ENCODE measurements at places on chromosomes 1 and 21.

DNA sequence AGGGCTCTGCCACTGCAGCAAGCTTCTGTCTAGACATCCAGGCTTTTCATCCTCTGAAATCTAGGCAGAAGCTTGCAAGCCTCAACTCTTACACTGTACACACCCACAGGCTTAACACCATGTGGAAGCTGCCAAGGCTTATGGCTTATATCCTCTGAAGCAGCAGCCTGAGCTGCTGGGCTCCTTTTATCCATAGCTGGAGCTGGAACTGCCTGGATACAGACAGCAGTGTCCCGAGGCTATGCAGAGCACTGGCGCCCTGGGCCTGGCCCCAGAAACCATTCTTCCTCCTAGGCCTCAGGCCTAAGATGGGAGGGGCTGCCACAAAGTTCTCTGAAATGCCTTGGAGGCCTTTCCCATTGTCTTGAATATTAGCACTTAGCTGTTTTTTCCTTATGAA lies 19.3 kb upstream of the POGK start:
- no peak for DNase-seq

DNA sequence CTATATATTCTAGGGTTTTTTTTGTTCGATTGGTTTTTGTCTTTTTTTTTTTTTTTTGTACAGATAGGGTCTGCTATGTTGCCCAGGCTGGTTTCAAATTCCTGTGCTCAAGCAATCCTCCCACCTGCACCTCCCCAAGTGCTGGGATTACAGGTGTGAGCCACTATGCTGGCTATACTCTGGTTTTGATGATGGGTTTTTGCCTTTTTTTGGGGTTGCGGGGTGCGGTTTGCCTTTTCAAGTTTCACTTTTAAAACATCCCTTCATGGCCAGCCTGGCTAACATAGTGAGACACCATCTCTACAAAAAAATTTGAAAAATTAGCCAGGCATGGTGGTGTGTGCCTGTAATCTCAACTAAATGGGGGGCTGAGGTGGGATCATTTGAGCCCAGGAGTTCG lies 10.0 kb downstream of the KDM5B start:
- no peak for DNase-seq

DNA sequence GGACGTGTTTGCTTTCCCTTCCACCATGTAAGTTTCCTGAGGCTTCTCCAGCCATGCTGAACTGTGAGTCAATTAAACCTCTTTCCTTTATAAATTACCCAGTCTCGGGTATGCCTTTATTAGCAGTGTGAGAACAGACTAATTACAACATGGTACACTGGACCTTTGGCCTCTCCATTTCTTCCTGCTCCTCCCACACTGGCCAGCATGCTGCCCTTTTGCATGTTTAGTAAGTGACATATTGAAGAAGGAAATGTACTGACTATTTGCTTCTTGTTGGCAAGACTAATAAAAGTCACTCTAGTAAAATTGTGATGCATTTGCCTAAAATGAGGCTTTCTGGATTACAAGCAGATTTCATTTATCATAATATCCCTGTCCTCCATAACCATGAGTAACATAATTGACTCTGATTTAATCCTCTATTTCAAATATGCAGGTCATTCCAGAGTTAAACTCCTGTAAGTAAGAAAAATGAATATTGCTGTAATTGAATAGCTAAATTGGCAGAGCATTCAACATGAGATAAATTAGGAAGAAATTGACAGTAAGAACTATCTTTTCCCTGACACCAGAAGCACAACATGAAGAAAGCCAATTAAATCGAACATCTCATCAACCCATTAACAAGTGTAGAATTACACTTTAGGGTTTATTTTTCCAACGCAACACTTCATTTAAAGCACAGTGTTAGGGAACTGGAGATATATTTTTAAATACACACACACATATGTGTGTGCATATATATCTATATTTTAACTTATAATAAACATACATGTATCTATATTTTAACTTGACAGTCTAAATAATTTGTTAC lies 427.8 kb upstream of the ZP4 start:
- DNase-seq, result no peak

DNA sequence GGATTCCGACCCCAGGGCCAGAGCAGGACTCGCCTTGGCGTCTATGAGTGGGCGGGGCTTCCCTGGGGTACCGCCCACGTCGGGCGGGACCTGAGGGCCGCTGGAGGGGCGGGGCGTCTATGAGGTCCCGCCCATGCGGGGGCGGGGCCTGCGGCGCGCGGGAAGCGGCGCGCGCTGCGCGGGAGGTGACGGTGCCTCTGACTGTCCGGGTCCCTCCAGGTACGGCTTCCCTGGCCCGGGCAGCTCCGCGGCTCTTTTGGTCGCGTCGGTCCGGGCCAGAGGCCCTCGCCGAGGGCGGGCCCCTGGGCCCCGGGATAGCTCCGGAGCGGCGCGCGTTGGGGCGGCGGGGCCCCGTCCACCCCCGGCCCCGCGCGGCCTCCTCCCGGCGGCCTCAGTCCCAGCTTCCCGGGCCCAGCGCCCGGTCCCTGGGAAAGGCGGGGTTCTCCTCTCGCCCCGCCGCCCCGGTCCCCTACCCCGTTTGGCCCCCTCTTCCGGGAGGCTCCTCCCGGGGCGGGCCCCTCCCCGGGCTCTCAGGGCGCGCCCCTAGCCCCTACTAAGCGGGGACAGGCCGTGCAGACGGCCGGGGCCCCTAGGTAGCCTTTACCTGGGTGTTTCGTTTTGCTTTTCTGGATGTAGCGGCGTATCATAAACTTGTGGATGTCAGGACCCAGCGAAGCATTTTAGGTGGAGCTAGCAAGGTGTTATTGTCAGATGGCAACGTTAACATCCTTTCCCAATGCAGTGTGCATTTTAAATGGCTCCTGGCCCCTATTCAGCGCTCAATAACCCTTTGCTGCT lies at the start of gene CHAF1B:
TSS of gene CHAF1B (plus strand) at position 160 of the 798 bp plus-strand sequence. CDS start 745 bp downstream, outside the sequence.
- DNase-seq, result peak; percentile 88

- DNase-seq, result no peak
Observed at GRCh38 chr1:190957565-190957964, 479.9 kb upstream of the BRINP3 start.

DNA sequence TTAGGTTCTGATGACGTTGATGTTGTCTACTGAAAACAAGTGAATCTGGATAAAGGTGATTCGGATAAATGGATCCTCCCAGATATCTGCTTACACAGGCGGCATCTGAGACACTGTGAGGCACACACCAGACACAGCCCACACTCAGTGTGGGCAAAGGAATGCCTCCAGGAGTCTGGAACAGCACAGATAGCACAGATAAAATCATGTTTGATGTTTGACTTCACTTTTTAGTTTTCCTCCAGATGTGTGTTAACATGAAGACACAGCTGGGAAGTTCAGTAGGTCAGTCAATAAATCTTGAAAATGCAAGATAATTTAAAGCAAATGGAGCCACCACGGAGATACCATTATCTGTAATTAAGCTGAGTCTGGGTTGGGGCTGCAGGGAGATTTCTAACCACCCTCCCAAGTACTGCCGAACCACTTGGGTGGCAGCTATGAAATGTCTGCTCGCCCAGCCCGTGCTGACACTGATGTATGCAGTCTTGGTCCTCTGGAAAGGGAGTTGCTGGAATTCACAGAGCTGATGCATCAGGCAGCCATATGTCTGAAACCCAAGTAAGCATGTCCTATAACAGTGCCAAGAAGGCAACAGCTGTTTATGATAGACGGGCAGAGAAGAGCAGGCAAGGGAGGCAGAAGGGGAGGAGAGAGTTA lies 11.7 kb downstream of the CAPN9 start:
- DNase-seq, result no peak

DNA sequence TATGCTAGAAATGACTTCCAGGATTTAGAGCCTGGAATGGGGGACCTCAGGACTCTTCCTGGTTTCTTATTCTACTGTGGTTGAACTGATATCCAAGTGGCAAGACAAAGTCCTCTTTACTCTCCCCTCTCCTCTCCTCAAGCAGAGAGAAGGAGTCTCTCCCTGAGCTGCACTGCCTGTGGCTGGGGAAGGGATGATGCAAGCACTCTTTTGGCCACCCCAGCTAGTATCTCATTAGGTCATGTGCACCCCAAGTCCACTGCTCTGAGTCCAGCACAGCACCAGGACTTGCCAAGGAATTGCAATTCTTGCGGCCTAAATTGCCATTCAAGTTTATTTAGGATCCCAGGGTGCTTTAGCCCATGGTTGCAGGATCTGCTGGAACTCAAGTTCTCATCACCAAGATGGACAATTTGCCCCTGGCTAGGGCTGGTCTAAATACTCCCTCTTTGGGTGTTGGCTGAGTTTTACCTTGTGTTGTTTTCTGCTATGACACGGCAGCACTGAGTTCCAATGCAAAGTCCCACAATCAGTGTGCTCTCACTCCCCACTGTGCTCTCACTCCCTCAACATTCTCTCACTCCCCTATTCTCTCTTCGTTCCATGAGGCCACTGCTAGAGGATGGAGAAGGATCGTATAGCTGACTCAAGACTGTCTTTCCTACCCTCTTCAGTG lies 172.2 kb downstream of the TM2D1 start:
- DNase-seq, result no peak

- DNase-seq, result no peak
Observed at GRCh38 chr1:161305867-161306519, 3.8 kb downstream of the MPZ start.

GRCh38 chr1:3170561-3171453 lies 101.8 kb downstream of the PRDM16 start:
- DNase-seq, result no peak

GRCh38 chr1:41655632-41656031 lies 171.1 kb upstream of the EDN2 start:
- no peak for DNase-seq

DNA sequence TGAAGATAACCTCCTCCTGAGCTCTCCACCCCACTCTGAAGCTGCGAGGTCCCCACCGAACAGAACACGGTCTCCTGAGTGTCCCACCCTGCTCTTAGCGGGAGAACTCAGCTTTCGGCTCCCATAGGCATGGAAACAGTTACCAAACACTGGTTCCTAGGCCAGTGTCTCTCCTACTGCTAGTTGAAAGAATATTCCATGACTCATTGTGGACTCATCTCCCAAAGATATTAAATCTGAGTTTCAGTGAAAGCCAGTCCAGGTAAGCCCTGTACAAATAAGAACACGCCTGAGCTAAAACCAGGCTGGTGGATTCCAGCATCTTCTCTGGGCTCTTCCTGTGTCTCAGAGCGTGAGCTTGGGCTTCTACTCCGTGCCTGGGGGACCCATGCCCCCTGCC lies 107.5 kb upstream of the CLDN14 start:
- DNase-seq, result peak; percentile 18

GRCh38 chr1:11483581-11484320 lies 4.8 kb downstream of the DISP3 start:
- DNase-seq, result no peak

DNA sequence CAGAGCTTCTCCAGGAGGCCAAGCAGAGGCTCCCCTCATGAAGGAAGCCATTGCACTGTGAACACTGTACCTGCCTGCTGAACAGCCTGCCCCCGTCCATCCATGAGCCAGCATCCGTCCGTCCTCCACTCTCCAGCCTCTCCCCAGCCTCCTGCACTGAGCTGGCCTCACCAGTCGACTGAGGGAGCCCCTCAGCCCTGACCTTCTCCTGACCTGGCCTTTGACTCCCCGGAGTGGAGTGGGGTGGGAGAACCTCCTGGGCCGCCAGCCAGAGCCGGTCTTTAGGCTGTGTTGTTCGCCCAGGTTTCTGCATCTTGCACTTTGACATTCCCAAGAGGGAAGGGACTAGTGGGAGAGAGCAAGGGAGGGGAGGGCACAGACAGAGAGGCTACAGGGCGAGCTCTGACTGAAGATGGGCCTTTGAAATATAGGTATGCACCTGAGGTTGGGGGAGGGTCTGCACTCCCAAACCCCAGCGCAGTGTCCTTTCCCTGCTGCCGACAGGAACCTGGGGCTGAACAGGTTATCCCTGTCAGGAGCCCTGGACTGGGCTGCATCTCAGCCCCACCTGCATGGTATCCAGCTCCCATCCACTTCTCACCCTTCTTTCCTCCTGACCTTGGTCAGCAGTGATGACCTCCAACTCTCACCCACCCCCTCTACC lies 19.1 kb downstream of the CSF1 start:
- DNase-seq, result no peak

DNA sequence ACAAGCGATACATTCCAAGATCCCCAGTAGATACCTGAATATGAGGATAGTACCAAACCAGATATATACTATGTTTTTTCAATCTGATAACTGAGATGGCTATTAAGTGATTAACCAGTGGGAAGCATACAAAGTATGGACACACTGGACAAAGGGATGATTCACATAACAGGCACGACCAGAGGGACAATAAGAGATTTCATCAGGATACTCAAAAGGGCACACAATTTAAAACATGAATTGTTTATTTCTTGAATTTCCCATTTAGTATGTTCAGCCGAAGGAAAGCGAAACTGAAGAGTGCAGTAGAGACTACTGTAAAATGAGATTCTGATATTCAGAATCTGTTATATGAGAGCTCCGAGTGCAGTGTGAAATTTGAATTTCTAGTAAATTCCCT lies 10.6 kb downstream of the ZZZ3 start:
- no peak for DNase-seq

DNA sequence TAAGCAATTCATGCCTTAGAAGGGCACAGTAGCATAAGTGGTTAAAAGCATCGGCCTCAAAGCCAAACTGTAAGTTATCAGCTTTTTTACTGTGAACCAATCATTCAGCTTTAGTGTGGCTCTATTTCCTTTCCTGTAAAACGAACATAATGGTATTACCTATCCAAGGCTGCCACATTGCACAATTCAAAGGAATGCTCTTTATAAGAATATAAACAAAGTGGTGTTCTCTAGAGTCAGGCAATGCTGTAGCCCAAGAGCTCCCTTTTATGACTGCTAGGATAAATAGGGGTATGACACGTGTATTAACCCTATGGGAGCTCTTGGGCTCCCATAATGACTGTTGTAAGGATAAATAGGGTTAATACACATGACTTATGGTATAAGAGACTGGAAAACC lies 25.4 kb downstream of the INTS7 start:
- DNase-seq, result no peak

DNA sequence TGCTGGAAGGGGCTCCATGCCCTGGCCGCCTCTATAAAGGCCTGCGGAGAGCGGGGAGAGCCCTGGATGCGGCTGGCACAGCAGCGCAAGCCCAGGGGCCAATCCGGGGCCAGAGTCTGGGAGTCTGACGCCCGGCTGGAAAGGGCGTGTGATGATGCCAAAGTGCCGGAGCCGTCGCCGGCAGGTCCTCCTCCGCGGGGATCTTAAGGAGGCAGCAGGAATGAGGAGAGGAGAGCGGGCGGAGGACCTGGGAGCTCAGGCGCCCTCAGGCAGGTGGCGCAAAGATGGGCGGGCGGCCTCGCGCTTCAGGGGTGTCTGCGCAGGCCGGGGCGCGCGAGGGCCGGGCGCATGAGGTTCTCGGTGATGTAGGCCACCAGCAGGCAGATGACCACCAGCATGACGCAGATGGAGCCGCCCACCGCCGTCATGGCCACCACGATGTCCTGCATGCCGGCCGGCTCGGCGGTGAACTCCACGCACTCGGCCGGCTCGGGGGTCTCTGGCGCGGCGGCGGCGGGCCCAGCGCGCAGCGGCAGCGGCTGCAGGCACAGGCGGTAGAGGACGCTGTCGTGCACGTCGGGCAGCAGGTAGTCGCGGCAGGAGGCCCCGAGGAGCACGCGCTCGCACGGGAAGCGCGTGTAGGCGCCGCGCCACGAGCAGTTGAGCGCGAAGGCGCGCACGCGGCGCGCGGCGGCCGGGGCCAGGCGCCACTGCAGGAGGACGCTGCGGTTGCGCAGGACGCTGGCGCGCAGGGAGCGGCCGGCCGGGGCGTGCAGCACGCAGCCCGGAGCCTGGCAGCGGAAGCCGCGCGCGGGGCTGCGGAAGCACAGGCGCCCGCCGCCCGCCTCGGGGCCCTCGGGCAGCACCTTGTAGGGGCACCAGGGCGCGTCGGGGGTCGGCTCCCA lies 653 bp downstream of the FNDC10 start:
- DNase-seq, result peak; percentile 40

Data from LoVo (cell line).